ENCODE measurements at places on chromosomes 3 and 15.

DNA sequence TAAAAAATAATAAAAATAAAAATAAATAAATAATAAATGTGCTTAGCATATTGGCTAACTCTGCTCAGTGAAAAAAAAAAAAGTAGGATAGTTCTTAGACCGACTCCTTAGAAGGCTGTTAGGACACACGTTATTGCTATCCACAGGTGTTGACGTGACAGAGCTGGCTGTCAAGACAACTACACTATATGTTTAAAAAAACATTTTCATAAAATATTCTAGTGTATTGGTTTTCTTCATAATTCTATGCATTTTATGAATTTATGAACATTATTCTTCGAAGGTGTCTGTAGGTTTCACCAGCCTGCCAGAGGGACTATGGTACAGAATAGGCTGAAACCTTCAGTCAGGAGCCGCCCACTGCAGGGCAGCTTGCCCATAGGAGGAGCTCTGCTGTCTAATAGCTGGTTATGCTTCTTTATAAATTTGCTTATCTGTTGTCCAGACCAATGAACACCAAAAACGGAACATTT lies 9.2 kb downstream of the TM4SF1 start:
- DNase-seq: peak; percentile 68

DNA sequence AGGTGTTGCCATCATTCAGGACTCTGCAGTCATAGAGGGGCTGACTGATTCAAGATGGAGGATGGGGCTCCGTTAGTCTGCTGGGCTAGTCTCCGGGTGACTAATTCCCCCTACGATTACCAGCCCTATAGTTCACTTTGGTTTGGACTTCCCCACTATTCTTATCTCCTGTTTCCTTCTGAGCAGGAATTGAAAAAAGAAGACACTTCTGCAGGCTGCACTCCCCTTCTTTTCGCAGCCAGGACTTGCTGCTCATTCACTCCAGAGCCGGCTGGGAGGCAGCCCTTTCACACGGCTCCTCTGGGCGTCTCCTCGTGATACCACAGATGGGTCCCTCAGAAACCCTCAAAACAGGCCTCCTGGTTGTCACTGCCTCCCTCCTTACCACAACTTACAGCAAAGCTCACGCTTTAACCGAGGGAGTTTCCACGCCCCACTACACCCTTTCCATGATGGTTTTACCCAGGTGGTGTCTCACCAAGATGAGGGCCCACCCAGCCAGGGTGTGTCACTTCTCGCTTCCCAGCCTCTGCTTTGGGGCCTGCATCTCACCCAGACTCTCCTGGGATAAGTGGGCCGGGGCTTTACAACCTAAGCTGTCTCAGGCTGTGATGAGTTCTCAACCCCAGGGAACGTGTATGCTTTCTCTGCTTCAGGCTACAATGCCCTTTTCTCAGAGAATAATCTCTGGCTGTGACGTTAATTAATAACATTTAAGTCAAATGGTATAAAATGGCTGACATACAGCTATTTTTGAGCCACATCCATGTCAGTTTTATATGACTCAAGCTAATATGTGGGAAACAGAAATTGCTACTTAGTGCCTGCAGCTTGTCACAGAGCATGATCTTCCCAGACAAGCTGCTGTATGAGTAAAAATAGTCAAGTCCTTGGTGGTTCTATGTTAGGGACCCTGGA lies 11.9 kb downstream of the CX3CR1 start:
- no peak for DNase-seq

DNA sequence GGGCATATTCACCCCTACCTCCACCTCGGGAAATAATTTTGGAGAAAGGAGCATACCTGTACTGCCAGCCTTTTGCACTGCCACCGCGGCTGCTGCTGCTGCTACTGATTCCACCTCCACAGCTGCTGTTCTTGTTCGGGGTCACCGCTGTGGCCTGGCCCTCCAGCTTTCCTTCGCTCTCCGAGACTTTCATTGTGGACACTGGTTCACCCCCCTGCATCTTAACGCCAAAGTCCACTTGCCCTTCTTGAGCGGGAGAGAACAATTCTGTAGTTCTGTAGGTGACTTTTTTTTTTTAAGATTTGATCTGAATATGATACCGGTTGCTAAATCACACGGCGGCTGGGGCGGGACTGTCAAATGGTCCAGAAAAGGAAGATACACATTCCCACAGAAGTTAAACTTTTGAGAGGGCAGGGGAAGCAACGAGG lies 701 bp downstream of the OSBPL11 start:
- DNase-seq: peak; percentile 21

GRCh38 chr3:159057621-159058020 lies 255.8 kb downstream of the MFSD1 start:
- no peak for DNase-seq

DNA sequence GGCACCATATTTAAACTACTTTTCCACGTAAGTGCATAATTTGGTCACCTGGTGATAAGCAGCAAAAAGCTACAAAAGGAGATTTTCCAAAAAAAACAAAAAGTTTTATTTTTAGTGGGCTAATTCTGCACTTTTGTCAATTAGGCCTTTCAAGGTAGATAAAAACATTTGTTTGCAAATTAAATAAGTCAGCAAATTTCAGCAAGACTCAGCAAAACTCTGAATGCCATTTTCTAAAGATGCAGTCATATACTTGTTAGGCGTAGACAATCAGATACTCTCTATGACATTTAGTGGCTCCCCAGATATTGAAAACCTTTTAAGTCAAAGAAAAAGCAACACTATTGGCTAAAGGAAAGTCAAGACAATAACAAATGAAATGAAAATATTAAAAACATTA lies 400.2 kb upstream of the GOLIM4 start:
- no peak for DNase-seq

DNA sequence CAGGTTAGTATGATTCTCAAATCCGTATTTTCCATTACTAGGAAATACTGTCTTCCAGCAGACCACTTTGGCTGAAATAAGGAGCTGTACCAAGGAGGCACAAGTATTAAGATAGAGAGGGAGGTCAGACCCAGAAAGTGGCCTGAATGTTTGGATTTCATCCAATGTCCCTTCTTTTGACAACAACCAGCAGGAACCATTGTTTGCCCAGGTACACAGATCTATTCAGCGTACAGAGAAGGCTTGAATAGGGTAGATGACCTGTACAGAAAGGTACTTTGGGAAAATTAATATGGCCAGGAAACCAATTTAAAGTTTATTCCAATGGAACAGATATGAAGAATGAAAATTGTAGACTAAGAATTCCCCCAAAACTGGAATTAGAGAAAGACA lies 12.6 kb downstream of the MTHFS start:
- no peak for DNase-seq

- DNase-seq: no peak
Observed at GRCh38 chr15:78360367-78360801, 20.2 kb downstream of the CRABP1 start.

GRCh38 chr15:70226337-70226980 lies 128.7 kb upstream of the TLE3 start:
- DNase-seq: no peak

DNA sequence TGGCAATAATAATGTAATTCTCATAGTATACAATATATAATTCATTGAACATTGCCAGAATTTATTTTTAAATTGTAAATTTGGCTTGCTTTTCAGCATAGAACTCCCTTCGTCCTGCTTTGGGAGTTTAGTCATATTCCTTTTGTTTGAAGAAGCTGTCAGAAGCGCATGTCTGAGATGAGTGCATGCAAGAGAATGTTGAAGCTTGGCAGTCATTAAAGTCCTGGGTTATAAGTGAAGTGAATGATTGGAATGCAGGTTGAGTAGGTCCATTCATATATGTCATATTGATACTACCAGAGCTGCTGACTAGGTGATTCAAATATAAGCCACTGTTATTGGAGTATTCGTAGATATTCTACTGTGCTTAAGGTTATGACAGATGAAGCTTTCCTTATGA lies 243.6 kb upstream of the MDFIC2 start:
- DNase-seq: peak; percentile 8

GRCh38 chr3:108251265-108251664 lies 29.0 kb upstream of the IFT57 start:
- no peak for DNase-seq

GRCh38 chr3:8348076-8348475 lies 153.5 kb upstream of the LMCD1 start:
- no peak for DNase-seq

DNA sequence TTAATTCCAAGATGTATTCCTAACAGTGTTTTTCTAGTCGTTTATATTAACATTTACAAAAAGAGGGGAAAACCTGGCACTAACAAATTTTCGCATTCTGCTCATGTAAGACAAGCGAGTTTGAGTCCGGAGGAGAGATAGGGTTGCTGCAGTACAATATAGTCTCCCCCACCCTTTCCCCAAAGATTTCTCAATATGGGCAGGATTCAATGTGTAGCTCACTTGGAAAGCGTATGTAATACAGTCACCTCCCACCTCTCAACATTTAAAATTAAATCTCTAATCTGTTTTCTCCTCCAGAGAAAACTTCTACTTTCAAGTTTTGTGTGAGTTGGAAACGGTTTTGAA lies 57.9 kb downstream of the CMSS1 start:
- peak; percentile 47 for DNase-seq

GRCh38 chr3:39318301-39318700 lies 11.2 kb upstream of the CCR8 start:
- no peak for DNase-seq

GRCh38 chr3:179113903-179114302 lies 34.3 kb upstream of the PIK3CA start:
- no peak for DNase-seq

GRCh38 chr3:36957063-36957462 lies 12.2 kb upstream of the TRANK1 start:
- DNase-seq: no peak

GRCh38 chr15:74781431-74782258 lies at the start of gene CSK:
TSS of gene CSK (plus strand) at chr15:74782080. CDS start at chr15:74798298, 16,218 bp downstream.
- peak; percentile 49 for DNase-seq

- no peak for DNase-seq
Observed at GRCh38 chr3:116318370-116318769, 126.9 kb downstream of the LSAMP start.

GRCh38 chr3:152830245-152830644 lies 4.7 kb upstream of the P2RY1 start:
- no peak for DNase-seq

- DNase-seq: no peak
Observed at GRCh38 chr3:39205919-39206516, 13.6 kb upstream of the XIRP1 start.

DNA sequence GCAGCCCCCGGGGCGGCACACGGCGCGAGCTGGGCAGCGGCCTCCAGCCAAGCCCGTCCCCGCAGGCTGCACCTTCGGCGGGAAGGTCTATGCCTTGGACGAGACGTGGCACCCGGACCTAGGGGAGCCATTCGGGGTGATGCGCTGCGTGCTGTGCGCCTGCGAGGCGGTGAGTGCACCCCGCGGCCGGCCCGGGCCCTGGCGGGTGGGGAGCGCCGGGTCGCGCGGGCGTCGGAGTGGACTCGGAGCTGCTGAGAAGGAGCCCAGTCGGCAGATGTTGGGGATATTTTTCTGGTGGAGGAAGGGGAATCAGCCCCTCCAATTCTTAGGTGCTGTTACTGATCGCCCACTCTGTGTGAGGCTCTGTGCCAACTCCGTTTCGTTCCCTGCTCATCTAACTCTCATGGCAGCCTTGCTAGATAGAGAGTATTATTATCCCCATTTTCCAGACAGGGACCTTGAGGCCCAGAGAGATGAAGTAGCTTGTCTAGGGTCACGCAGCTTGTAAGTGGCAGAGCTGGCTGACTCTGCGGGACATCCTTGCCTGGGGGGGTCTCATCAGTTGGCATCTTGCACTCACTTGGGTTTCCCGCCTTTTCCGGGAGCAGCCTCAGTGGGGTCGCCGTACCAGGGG lies 890 bp downstream of the CHRD start:
- no peak for DNase-seq

- no peak for DNase-seq
Observed at GRCh38 chr3:147713234-147714133, 304.3 kb downstream of the ZIC1 start.

DNA sequence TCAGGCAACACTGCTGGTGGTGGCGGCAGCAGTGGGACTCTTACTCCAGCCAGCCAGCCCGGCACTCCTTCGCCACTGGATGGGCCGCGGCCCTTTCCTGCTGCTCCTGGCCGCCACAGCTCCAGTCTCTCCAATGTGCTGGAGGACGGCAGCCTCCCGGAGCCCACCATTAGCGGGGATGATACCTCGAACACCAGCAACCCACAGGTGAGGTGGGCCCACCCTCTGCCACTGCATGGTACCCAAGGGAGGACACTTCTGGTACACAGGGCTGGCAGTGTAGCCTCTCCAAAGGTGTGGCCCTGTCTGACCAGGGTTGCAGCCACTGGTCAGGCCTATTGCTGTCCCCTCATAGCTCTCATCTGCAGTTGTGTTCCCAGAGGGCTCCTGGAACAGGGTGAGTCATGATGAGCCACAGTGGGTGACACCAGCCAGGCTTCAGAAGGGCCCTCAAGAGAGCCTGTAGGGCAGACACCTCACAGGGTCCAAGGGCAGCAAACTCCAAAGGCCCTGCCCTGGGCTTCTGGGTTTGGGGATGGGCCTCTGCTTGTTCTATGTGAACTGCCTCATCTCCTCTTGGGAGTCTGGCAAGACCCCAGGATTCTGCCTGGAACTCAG lies 20.8 kb downstream of the NBEAL2 start:
- peak; percentile 19 for DNase-seq

GRCh38 chr3:165011557-165011956 lies 66.7 kb downstream of the SI start:
- DNase-seq: no peak

- no peak for DNase-seq
Observed at GRCh38 chr3:122481390-122481789, 33.3 kb downstream of the KPNA1 start.

DNA sequence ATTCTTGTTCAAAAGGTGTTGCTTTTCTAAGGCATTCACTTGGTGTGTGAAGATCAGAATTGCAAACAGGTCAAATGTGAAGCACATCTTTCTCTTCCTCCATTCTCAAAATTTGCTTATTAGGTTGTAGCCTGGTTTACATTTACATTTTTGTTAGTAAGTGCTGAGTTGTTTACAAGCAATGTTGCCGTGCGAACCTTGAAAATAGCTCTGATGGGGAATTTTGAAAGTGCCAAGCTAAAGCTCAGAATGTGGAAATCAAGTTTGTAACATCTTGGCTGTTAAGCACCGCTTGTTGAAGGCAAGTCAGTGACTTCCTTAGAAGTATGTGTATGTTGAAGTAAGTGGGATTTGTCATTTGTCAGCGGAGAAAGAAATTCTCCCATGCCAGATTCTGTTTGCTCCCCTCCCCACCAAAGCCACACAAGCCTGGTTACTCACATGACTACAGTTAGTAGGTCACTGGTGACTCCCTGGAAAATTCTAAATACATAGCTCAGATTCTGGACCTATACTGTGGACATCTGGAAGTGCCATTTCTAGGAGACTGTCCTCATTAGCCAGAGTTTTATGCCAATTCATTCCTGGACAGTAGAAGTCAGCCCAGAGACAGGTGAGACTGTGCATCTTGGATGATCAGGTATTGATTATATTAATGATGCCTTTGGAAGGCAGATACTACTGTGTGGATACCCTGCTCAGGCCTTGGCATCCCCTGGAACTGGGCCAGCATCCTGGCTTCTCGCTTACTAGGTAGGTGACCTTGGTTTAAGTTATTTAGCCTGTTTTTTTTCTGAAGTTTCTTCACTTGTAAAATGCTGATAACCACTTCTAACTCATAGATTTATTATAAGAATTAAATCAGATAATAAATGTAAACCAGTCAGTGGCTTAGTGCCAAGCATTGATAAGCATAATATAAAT lies 390.6 kb upstream of the SEMA6D start:
- DNase-seq: no peak
